ENCODE measurements at places on chromosomes 4 and X.

GRCh38 chr4:149120331-149121022 lies 678.3 kb upstream of the NR3C2 start:
- DNase-seq = peak; percentile 68

GRCh38 chrX:11970578-11971359 lies 167.5 kb upstream of the FRMPD4 start:
- peak; percentile 18 for DNase-seq

- no peak for DNase-seq
These were observed 538.2 kb downstream of the DMD start for GRCh38 chrX:32673193-32673592.

DNA sequence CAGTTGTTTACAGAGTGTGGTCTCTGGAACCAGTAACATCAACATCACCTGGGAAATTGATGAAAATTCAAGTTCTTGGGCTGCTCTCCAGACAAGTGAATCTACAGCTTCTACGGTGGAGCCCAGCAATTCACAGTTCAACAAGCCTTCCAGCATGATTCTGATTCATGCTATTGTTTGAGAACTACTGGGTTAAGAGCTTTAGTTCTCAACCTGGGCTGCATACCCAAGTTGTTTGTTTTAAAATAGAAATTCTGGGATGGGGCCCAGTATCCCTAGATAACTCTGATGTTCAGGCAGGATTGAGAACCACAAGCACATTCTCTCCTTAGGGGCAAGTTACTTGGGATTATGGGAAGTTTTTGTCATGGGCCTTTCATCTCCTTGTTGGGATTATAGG lies 37.9 kb upstream of the PGK1 start:
- DNase-seq = peak; percentile 14

DNA sequence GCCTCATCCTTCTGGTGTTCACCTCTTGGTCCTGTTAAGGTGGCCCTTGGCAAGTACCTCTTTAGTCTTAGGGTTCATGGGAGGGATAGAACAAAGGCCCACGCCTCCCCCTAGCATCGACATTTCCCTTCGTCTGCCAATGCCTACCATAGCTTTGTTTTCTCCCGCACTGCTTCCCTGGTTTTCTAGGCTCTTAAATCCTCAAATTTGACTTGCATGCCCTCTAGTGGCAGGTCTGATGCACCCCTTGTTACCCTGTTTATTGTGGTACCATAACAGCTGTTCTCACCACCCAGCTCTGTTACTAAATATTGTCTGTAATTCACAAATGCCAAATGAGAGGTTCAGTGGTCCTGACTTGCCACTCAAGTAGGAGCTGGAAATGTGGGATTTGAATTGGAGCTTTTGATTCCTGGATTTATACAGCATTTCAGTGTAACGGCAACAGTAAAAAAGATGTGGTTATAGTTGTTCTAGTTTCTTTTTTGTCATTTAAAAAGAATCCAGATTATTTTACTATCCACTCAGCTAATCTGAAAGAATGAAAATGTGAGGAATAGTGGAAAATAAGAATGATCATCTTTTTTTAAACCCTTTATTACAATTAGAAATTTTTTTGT lies 100.1 kb downstream of the REPS2 start:
- peak; percentile 84 for DNase-seq

GRCh38 chr4:147769386-147769785 lies 37.5 kb downstream of the ARHGAP10 start:
- DNase-seq = peak; percentile 59

GRCh38 chr4:77040854-77041725 lies 34.7 kb downstream of the CCNI start:
- DNase-seq = no peak

GRCh38 chr4:83626245-83626836 lies 90.4 kb downstream of the GPAT3 start:
- DNase-seq = no peak

- no peak for DNase-seq
These were observed 2.1 kb downstream of the PDS5A start for GRCh38 chr4:39975488-39976089.

GRCh38 chr4:151860561-151861093 lies 99.8 kb upstream of the GATB start:
- no peak for DNase-seq

GRCh38 chrX:39728852-39729598 lies 368.7 kb downstream of the BCOR start:
- no peak for DNase-seq

Data from dermis blood vessel endothelial cell (primary cell).